Activated CD4-positive, CD25-positive, alpha-beta regulatory T cell treated with anti-CD3 and anti-CD28 coated beads, Interleukin-2, amount 50 U/mL, for 72 hours (primary cell): ENCODE measurements at places on chromosomes 5 and 9.

DNA sequence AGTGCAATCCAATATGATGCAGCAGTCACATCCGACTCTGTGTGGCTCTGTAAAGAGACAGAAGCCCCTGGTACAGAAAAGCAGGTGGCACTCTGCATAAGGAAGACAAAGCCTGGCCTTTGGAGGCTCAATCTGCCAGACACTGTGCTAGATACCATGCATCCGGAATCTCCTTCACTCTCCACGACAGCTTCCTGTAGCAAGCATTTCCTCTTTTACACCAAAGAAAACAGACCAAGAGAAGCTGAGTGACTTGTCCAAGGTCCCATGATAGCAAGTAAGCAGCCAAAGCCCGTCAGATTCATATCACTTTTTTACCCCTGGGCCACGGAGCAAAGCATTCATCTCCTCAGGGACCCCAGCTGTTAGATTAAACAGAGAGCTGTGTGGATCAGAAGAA is 64.2 kb upstream of the SMIM23 start:
- DNase-seq: no peak

DNA sequence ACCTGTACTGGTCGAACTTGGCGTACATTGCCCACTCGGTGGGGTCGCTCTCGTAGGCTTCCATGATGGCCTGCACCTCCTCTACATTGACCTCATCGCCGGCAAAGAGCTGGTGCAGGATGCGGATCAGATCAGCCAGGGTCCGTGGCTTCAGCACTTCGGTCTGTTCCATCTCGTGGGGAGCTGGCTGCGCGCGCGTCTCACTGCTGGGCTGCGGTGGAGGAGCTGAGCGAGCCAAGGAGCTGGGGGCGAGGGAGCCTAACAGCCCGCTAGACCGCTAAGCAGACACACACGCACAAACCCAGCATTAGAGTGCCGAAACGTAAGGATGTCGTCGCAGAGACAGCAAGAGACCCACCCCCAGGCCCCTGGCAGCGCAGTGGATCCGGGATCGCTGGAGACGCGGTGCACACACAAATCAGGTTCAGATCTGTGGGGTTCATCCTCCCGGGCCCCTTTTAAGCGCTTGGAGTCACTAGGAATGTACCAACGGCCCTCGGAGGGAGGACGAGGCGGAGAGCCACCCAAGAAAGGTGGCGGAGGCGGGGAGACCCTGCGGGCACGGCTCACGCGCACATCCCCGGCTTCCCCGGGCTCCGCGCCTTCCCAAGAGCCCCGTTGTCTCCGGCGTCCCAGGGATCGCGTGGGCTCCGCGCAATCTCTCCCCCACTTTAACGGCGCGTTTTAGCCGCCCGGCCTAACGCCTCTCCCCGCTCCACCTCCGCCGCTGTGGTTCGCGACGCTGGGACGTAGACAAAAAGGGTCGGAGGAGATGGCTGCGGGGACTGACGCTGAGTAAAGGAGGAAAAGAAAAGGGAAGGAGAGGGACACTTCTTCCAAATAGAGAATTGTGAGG is at the start of gene CDO1:
TSS of gene CDO1 (minus strand) at position 434 of the 856 bp plus-strand sequence. CDS start at position 172, 262 bp downstream.
- no peak for DNase-seq

DNA sequence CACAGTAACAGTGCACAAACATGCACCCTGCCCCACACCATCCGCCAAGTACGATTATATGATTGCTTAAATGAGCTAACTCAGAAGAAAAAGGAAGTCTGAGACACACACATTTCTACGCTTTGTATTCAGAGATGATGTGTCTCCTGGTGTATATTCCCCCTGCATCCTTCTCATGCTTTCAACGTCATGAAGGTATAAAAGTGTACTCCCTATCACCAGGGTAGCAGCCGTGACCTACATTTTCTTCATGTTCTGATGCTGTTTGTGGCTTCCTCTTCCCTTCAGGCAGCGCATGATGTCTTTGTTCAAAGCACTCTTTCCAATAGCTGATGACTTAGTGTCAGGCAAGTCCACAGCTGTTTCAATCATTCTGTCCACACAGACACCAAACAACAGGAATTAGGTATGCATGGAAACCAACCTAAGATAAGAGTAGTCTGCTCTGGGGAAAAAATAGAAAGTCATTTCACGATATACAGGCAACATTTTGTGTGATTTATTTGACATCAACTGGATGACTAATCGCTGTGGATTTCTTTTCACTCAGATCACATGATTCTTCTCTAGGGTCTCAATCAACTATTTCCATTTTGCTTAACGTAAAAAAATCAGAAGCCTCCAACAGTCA is 269.4 kb upstream of the PTGER4 start:
- peak; percentile 40 for DNase-seq

DNA sequence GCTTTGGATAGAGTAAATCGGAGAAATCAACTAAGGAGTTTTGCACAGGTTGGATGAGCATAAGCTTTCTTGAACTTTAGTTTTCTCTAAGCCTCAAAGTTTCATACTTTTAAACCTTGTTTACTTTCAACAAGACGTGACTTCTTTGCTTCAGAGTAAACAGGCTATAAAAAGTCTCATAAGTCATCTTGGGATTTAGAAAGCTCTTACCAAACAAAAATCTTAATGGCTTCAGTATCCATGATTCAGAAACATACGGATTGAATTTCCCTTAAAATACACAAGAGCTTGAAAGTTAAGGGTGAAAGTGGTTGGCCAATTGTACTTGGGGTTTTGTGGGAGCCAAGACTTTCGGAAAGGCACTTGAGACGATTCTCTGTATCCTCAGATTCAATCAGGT is 270.9 kb upstream of the ANKH start:
- no peak for DNase-seq

DNA sequence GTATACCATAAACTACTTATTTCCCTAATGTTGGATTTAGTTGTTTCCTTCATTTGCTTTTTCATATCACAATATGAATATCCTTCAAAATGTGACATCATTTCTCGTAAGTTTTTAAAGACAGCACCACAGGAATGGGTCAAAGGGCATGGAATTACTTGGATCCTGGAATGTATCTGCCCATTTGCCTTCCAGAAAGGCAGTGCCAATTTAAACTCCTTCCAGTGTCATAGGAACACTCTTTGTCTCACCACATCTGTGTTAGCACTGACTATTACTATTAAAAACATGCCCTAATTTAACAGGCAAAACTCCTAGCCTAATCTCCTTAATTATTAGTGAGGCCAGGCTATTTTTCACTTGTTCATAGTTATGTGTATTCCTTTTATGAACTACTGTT is 58.0 kb downstream of the SPTLC1 start:
- DNase-seq: no peak

GRCh38 chr5:24606971-24607370 is 37.8 kb downstream of the CDH10 start:
- DNase-seq: no peak

GRCh38 chr5:123007182-123007581 is 29.3 kb downstream of the PPIC start:
- no peak for DNase-seq

- DNase-seq: no peak
These were observed 498.6 kb downstream of the CAAP1 start for GRCh38 chr9:26394025-26394424.

DNA sequence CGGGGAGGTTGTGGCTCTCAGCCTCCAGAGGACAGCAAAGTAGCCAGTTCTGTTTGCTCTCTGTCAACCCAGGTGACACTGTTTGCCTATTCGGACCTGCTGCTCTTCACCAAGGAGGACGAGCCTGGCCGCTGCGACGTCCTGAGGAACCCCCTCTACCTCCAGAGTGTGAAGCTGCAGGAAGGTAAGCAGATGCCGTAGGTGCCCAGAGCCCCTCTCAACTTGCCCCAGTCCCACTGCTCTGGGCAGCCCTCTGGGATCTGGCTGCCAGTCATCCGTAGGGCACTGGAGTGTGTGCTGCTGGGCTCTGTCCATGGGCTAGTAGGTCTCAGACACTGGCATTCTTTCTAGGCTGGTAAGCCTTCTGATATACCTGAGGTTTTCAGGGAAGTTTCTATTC is 59.3 kb downstream of the RGS3 start:
- no peak for DNase-seq

DNA sequence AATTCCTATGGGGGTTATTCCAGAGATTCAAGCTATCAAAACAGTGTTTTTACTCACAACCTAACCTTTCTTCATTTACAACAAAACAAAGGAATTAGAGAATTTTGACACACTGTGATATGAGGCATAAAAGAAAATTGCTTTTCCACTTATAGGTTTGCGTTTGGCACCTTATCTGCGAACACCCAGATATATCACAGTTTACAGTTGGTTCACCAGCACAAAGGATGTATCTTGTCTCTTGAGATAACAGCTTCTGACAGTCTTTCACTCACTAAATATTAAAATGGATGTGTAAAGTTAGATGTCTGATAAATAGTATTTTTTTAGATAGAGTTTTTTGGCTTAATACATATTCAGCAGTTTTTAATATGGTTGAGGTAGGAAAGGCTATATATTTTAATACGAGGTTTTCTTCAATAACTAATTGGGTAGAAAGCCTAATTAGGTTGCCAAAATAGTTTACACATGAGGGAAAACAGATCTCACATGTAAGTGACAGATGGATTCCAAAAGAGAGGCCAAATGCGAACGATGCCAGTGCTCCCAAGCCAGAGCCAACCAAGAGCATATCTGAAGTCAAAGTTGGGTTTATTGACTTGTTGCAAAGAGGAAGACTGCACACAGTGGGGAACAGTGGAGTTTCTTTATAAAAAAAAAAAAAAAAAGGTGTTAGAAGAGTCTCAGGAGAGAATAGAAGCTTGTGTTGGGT is 1495.2 kb downstream of the MAT2B start:
- no peak for DNase-seq

- no peak for DNase-seq
These were observed 8.1 kb downstream of the SLC12A7 start for GRCh38 chr5:1103505-1104326.

DNA sequence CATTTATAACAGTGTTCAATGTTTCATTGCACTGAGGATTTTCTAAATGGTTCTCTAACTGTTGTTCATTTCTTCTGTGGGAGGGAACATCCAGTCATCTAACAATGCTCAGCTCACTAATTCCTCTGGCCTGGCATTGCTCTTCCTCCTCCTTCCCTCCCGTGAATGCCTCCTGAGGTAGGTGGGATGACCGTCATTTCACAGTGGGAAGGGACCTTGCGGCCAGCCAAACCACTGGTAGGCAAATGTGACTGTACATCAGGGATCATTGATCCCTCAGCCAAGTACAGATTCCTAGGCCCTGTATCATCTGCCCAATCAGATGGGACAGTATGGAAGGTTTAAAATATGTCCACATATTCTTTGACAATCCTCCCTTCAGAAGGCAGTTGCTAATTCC is 23.7 kb upstream of the VDAC1 start:
- DNase-seq: no peak

GRCh38 chr9:36949466-36949865 is 84.6 kb downstream of the PAX5 start:
- no peak for DNase-seq

DNA sequence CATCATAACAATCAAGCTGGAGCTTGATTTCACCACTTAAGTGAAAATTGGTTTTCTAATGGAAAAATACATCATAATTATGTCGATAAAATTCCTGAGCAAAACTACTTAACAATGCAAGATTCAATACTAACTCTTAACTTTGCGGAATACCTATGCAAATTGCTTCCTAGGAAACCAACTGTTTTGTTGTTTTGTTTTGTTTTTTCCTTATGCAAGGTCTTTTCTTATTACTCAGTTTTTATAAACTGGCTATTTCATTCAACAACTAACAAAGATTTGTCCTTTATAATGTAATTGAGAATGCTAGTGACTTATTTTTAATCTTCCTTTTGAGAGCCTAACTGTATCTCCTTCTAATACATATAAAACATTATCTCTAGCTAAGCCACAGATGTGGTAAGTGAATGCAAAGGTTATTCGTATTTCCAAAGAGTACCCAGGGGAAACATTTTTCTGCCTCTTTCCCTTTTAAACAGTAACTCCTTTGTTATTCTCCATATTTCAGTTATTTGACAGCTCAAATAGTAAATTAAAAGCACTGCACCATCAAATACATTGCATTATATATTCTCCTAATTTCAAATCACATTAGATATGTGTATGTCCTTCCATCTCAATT is 609.4 kb downstream of the SLCO4C1 start:
- no peak for DNase-seq

GRCh38 chr5:92715946-92716520 is 865.0 kb downstream of the NR2F1-AS1 start:
- no peak for DNase-seq

DNA sequence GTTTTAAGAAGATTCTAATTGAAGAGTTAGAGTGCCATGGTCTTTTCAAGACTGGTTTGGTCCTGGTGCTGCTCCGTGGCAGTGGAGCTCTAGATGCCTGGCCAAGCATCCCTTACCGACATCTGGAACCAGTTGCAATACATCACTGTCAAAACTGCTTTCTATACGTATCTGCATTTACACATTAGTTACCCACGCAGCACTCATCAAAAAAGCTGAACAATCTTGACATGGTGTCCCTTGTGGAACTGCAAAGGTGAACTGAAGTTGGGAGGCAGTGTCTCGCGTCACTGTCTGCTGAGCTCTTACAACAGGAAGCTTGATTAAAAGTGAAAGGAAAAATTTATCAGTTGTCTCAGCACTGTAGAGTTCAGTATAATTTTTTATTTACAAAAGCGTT is 82.6 kb downstream of the PBX3 start:
- peak; percentile 32 for DNase-seq

GRCh38 chr9:114034661-114035062 is 43.4 kb downstream of the AMBP start:
- DNase-seq: no peak

GRCh38 chr5:87398981-87399614 is 13.6 kb downstream of the CCNH start:
- no peak for DNase-seq

- DNase-seq: no peak
These were observed 24.0 kb downstream of the RAPGEF1 start for GRCh38 chr9:131715906-131716305.

DNA sequence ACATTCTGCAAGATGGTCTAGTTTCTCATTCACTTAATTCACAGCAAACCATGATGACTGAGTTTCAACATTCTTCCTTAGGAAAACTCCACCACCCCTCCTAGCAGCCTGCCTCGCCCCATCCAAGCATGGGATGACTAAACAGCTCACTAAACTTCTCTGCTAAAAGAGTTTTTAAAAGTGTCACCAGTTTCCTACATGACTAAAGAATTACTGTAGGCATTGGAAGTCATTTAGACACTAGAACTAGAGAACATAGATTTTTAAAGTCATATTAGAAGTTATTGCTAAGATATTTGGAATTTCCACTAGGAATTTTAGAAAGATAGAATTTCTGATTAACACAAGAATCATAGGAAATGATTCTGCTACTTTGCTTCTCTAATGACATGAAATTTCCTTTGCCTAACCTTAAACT is 5.5 kb upstream of the ESM1 start:
- DNase-seq: no peak

GRCh38 chr9:123344192-123344949 is 11.6 kb upstream of the CRB2 start:
- no peak for DNase-seq

DNA sequence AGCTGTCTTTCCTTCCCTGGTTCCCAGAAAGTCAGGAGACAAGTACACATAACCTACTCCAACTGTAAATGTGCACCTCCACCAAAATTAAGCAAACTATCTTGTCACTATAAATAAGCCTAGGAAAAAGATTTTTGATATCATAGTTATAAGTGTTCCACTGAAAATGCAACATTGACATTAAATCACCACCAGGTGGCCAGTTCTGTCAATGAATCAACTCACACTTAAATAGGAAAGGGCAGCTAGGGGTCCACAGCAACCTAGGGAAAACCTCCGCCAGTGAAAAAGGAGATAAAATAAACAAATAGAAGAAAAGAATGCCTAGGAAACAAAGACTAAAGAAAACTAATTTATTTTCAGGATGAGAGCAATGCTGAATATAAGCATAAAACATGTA is 243.0 kb upstream of the PTPRD start:
- no peak for DNase-seq
